ENCODE measurements at places on chromosomes 6 and 20.

DNA sequence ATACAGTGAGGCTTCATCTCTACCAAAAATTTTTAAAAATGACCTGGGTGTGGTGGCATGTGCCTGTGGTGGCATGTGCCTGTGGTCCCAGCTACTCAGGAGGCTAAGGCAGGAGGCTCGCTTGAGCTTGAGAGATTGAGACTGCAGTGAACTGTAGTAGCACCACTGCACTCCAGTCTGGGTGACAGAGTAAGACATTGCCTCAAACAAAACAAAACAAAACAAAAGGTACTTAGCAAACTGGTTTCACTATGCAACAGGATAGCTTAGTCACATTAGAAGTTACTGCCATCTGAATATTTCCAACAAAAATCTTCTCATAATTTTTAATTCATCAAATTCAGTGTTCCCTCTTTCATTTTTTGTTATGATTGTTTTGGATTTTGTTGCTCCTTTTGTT is 137.9 kb downstream of the QRSL1 start:
- DNase-seq = no peak

- DNase-seq = no peak
These were observed 81.0 kb upstream of the FOXQ1 start for GRCh38 chr6:1230689-1231605.

DNA sequence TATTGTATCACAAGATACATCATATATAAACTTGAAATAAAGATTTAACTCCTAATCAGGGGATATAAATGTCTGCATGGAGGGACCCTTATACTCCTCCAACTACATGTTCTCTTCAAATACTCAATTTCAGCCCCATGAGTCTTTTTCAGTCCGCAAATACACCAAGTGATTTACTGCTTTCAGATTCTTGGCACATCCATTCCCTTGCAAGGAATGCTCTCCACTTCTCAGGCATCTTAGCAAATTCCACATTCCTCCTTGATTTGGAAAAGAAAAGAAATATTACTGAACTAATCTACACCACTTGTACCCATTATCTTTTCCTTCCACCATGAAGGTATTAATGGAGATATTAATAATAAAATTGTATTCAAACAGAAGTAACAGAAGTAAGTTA is 999.4 kb upstream of the GJE1 start:
- no peak for DNase-seq

- DNase-seq = no peak
These were observed 9.4 kb downstream of the SNX9 start for GRCh38 chr6:157832250-157832967.

- DNase-seq = no peak
These were observed 31.4 kb downstream of the STK4 start for GRCh38 chr20:44997668-44998067.

DNA sequence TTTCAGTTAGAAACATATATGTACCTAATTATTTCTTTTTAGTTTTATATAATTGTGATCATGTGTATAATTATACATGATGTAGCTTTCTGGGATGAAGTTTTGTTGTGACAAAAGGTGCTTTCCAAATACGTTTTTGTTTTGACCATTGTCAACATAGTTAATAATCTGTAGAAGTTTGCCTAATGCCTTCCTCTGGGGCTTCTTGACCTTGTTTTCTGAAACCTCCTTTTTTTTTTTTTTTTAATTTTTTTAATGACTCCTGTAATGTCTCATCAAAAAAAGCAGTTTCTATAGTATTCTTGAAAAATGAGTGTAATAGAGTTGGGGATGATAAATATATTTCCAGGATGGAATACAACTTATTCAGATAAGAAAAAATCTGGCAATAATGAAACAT is 434.7 kb upstream of the SOX4 start:
- DNase-seq = no peak
